ENCODE measurements at places on chromosomes 4 and X. TPM values are rescaled to one million over a fixed set of nuclear protein-coding genes. Genes with fewer than 3 reads are reported as not detected.

C4orf50 gene
- not detected for total RNA-seq

IL2 gene
- not detected for total RNA-seq

COMMD8 gene
- 12.6 TPM for total RNA-seq

PCDH10 gene
- 0.11 TPM for total RNA-seq

UGT8 gene
- 0.14 TPM for total RNA-seq

GJB1 gene
- total RNA-seq, result 0.09 TPM

OPRPN gene
- not detected for total RNA-seq

CXCL6 gene
- not detected for total RNA-seq

KLHL4 gene
- total RNA-seq, result 6.3 TPM

GATA1 gene
- total RNA-seq, result not detected

MAGED4 gene
- 8.0 TPM for total RNA-seq

FAM236D gene
- not detected for total RNA-seq

ADH6 gene
- total RNA-seq, result 0.13 TPM

GAGE2A gene
- not detected for total RNA-seq

KCNIP4 gene
- not detected for total RNA-seq

DCK gene
- 18.6 TPM for total RNA-seq

FGB gene
- total RNA-seq, result 16.1 TPM

CNGA2 gene
- total RNA-seq, result not detected

ADRA2C gene
- total RNA-seq, result 10.9 TPM

HEPH gene
- total RNA-seq, result not detected

FSTL5 gene
- not detected for total RNA-seq

NLGN4X gene
- total RNA-seq, result 0.03 TPM

CT45A3 gene
- total RNA-seq, result 0.29 TPM

ZCCHC18 gene
- total RNA-seq, result 0.09 TPM

ODAPH gene
- not detected for total RNA-seq

FHIP1A gene
- total RNA-seq, result 0.09 TPM

DCAF8L2 gene
- not detected for total RNA-seq

HSFX1 gene
- 0.37 TPM for total RNA-seq

RPA4 gene
- total RNA-seq, result 0.24 TPM

THAP6 gene
- 4.2 TPM for total RNA-seq

TLR1 gene
- total RNA-seq, result 0.22 TPM

OPHN1 gene
- total RNA-seq, result 1.7 TPM

PI4K2B gene
- total RNA-seq, result 7.8 TPM

Measured in A549 treated with AZD2906 at 1 μM for 4 hours (cell line).